Activated CD4-positive, CD25-positive, alpha-beta regulatory T cell treated with anti-CD3 and anti-CD28 coated beads, Interleukin-2, amount 50 U/mL, for 24 hours (primary cell): ENCODE measurements at places on chromosomes 11 and 22.
A peak's percentile ranks its signal among the peaks of the same experiment; 100 is the strongest.

DNA sequence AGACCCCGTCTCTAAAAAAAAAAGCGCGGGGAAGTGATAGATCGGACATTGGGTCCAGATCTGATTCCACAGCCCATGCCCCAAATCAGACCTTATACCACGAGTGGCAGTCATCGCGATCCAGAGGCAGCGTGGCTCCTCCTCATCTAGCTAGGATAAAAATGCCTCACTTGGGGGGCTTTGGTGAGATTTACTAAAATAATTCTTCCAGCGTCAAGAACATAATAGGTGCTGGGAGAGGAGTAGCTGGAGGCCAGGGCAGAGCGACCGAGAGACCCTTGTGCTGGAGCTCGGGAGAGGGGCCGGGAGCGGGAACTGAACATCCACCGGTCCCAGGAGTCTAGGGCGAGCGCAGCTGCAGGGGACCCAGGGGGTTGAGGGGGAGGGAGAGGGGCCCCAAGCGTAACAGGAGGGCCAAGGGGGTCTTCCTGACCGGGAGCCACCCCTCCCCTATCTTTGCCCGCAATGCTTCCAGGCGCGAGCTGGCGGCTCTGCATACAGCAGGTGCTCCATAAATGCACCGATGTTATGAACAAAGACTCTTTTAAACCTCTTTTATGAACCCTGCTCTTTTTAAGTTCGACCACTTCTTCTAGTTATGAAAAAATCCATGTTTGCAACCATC is 823 bp upstream of the CPT1A start:
- no peak for ATAC-seq

DNA sequence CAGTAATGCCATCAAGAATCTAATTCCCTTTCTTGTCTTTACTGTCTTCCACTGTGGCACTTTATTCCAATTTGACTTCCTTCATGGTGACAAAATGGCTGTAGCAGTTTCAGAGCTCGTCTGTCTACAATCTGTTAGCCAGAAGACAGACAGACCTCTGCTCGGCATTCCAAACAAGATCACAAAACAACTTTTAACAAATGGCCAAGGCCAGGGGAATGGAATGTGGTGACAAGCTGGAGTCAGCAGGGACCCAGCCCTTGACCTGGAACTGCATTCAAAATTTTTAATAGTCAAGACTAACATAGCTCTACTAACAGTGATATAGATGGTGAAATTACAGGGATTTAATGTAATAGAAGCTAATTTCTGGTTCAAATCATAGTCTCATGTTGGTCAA is 637.2 kb downstream of the ETS1 start:
- no peak for ATAC-seq

- no peak for ATAC-seq
These were observed 415.2 kb downstream of the TENM4 start for GRCh38 chr11:79025622-79026021.

DNA sequence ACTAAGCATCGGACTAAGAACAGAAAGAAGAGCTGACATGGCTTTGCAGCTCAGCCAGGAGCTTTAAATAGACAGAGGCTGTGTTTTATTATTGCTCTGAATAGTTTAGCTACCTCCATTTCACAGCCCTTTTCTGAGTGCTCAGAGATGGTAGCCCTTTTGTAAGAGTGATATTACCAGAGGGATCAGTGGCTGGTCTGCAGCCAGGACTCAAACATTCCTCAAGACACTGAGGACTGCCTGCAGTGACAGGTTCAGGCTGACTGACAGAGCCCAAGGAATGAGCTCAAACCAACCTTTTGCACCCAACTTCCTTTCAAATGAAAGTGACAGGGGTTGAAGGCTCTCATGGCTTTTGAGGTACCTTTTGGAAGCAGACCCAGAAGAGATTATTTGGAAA is 189.0 kb downstream of the DDX10 start:
- ATAC-seq: no peak

DNA sequence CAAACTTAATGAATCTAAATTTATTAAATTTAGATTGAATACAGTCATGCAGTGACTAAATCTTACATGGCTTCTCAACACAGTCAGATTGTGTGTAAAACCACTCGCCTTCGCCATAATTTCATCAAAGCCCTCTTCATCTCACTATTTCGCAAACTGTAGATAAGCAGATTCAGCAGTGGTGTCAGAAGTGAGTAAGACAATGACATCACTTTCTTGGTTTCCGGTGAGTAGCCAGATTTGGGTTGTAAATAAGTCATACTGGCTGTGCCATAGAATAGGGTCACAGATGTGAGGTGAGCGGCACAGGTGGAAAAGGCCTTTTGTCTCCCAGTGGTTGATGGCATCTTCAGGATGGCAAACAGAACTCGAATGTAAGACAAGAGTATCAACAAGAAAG is 3.4 kb downstream of the OR10A6 start:
- peak; percentile 49 for ATAC-seq

DNA sequence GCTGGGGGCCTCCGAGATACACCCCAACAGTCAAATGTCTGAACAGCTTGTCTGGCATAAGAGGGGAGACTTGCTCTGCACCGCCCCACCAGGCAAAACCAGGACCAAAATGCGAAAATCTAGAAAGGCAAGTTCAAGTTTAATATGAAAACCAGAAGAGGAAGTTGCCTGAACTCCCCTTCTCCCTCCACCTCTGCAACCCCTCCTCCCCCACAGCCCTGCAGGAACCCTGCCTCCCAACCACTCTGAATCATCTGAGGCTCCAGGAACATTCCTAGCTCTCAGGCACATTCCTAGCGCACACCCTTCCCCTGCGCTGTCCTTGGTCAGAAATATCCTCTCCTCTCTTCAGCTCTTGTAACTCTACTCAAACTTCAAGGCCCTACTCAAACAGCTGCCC is 36.7 kb downstream of the ISX start:
- no peak for ATAC-seq

GRCh38 chr22:38177044-38177443 is 4.6 kb downstream of the PLA2G6 start:
- no peak for ATAC-seq

DNA sequence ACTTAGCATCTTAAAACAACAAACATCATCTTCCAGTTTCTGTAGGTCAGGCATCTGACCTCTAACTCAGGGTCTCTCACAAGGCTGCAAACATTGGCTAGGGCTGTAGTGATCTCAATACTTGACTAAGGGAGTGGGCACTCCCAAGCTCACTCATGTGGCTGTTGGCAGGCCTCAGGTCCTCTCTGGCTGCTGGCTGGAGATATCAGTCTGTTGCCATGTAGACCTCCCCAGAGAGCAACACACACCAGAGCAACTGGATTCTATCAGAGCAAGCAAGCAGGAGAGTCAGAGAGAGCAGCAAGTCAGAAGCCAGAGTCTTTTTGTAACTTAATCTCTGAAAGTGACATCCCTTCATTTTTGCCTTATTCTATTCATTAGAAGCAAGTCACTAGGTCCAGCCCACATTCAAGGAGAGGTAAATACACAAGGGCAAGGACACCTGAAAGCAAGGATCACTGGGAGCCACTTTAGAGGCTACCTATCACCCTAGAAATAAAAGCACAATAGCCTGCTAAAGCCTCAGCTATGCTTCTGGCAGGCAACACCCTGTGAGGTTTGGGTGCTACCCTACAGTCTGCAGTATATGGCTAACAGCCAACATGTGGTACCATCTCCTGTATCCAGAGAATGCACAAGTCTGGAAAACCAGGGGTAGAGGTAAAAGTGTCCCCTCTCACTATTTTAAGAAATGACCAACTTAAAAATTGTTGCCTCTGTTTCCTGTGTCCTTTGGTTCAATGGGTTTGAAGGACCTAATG is 33.5 kb upstream of the CD44 start:
- no peak for ATAC-seq

GRCh38 chr22:38924347-38924952 is 33.0 kb upstream of the APOBEC3A start:
- ATAC-seq: no peak

- ATAC-seq: no peak
These were observed 3.8 kb downstream of the PIM3 start for GRCh38 chr22:49964136-49965090.

GRCh38 chr11:127338380-127339259 is 338.1 kb upstream of the KIRREL3 start:
- ATAC-seq: no peak

DNA sequence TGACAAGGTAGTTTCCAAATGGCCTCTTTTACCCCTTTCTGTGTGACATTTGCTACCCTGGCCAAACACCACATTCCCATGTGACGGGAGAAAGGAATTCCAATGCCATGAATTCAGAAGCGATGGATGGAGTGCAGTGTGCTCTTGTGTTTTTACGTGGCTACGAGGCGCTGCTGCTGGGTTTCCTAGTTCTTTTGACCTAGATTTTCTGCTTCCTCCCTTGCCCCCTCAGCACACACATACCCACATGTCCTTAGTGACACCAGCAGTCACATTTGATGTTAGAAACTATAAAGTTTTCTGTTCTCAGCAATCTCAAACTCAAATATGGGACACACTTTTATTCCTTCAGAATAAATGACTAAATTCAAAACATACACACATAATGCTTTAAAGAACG is 7.8 kb upstream of the TMA7B start:
- ATAC-seq: no peak

DNA sequence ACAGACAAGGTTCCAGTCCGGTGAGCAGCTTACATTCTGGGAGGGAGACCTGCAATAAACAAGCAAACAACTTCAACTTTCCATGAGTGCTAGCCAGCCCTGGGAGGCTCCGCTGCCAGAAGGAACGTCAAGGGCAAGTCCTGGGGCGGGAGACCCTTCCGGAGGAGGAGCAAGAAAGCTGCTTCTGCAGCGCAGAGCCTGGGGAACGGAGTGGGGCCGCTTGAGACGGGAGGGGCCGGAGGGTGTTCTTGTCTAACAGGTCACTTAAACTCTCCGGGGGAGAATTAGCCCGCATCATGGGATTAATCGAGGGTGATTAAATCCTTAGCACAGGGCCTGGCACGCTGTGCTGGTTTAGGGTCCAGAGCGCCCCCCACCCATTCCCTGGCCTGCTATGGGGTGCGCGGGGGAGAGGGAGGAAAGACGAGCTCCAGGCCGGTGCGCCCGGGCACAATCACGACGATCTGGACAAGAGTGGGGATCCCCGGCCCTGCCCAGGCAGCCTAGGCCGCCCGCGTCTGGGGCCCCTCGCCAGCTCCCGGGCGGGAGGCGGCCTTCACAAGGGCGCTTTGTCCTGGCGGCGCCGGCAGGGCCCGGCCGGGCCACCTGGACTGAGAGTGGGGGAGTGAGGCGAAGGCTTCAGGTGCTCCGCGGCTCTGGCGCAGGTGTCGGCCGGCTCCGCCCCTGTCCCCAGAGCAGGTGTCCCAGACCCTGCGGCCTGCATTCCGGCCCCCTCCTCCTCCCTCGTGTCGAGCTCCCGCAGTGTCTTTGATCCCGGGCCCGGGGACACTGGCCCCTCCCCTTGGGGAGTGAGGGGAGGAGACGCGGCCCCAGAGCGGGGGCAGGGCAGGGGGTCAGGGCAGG is 663 bp upstream of the LARGE2 start:
- no peak for ATAC-seq

DNA sequence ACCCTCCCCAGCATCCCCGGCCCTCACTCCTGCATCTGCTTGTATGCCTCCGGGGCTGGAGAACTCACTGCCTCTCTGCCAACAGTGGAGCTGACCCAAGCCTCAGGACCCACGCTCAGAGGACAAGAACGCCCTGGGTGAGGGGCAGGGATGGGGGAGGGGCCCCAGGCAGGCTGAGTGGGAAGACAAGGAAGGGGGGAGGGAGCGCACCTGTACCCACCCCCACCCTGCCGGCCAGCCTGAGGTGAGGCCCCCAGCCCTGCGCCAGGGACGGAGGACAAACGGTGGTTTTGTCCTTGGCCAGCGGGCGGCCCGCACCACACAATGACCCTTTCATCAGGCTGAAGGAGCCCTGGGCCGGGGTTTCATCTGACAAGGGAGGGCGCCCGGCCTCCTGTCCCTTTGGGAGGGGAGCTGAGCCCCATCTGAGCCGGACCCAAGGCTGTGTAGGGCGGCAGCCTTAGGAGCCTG is 10.0 kb downstream of the WNT7B start:
- ATAC-seq: no peak

- ATAC-seq: no peak
These were observed 8.9 kb downstream of the MN1 start for GRCh38 chr22:27792452-27793161.

DNA sequence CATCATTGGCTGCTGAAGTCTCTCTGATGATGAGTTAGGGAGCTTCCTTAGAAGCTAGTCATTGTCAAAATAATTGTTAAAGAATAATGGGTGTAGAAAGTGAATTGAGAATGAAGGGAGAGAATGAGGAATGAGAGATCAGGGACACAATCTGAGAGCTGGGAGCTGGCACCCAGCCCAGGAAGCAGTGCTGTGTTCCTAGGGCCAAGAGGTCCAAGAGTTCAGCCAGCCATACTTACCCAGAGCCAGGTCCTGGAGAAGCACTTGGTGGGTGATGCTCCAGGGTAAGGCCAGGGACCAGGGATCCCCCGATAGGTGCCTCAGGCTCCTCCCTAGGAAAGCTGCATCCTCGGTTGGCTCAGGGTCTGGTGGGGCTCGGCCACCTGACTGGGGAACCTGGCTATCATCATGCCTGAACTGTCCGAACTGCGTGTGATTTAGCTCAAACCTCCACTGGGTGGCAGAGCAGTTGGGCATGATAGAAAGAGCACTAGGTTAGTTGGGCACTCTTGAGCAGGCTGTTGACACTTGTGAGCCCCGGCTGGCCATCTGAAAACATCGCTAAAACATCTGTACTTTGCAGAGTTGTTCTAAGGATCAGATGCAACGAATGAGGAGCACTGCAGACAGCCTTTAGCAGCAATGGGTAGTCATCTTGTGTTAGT is 123.9 kb upstream of the NCAM1 start:
- no peak for ATAC-seq
